Caudate nucleus (tissue), 63 donors: ENCODE measurements at places on chromosomes 5 and 9.

DNA sequence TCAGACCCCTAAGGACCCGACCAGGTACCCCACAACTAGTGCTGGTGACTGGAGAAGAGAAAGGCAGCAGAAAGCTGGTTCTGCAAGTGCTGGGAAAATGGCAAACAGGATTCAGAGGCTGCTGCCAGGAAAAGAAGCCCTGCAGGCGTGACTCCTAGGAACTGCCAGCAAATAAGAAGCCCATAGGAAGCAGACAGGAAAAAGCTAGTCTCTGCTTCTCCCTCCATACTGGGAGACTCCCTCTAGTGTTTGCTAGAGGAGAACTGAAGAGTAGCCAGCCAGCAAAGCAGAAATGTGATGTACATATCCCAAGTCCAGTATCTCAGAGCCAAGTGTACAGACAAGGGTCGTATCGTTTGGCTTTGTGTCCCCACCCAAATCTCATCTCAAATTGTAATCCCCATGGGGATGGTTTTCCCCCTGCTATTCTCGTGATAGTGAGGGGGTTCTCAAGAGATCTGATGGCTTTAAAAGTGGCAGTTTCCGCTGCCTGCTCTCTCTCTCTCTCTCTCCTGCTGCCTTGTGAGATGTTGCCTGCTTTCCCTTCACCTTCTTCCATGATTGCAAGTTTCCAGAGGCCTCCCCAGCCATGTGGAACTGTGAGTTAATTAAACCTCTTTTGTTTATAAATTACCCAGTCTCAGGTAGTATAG, 38.1 kb upstream of the TUSC1 start:
- DNase-seq, result peak; percentile 1

DNA sequence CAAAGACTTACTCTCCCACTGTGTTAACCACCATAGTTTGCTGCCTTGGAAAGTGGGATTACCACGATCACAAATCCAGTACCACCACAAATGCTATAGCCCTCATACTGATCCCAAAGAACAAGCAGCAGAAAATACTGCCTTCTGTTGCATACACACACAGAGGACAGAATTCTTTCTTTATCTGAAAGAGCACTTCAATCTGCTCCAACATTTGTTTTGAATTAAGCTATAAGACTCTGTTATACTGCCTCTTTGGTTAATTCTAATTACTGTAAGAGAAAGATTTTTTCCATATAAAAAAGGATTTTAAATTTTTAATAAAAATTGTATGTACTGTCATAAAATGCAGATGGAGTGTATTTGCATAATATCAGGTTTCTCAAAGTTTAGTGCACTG, 69.8 kb downstream of the YIPF5 start:
- no peak for DNase-seq

DNA sequence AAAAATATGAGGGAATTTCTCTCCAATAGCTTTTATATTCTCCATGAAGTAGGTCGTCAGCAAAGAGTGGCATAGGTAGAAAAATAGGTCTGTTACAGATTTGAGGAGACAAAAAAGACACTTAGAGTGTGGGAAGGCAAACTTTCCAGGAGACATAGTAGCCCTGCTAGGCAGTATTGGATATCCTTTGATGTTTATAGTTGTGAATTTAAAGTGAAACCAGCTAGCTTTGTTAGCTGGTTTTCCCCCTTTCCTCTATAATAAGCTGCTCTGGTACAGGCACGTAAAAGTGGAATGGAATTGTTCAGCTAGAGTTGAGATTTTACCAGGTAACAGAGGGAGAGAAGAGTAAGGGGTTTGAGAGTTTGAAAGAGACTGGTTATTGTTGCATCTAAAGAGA, 17.1 kb upstream of the APC start:
- DNase-seq, result no peak

GRCh38 chr9:93317495-93318094, 133.7 kb downstream of the WNK2 start:
- DNase-seq, result no peak

- DNase-seq, result no peak
Measured at GRCh38 chr5:176846335-176847140, 36.2 kb downstream of the UNC5A start.

DNA sequence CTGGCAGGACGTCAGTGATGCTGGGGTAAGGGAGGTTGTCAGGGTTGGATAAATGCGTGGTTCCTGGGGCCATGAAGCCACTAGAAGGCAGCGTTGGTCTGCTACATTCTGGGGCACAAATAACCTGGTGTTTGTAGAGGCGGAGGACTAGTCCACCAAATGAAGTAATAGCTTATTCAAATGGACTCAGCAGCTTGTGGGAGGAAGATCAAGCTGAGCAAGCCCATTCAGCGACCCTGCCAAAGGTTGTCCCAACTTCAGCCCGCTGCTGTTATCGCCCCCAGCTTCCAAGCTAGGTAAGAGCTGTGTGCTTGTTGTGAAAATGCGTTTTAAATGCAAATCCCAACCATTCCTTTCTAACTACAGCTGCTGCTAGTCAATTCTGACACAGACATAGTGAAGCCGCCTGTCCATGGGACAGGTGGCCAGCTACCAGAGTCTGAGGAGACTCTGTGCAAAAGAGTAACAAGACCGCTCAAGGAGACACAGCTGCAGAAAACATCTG, 7.6 kb upstream of the FAM240B start:
- no peak for DNase-seq

DNA sequence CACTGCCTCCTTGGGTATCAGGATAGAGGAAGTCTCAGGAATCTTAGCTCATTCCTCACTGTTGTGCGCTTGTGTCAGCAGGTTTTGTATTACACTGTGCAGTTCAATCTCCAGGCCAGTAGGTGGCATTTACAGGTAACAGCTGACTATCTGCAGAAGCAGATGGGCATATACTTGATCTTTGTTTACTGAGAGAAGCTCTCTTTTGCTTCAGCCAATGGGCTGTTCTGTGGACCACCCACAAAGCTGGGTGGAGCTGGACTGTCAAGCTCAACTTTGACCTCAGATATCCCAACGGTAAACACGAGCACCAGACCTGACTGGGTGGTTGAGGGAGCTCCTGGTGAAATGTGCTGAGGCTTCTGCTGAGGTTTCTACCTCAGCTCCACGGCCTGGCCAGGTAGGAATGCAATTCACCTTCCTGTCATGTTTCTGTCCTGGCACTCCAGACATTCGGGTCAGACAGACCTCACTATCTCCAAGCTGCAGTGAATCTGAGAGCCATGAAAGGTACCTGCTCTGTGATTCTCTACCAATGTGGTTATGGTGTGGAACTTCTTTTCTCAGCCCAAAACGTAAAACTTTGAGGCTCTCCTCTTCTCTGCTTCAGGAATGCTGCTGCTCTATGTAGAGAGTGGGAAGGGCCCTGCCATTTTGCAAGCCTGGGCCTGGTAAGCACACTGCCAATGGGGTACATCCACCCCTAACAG, 167.9 kb upstream of the ACTBL2 start:
- no peak for DNase-seq

DNA sequence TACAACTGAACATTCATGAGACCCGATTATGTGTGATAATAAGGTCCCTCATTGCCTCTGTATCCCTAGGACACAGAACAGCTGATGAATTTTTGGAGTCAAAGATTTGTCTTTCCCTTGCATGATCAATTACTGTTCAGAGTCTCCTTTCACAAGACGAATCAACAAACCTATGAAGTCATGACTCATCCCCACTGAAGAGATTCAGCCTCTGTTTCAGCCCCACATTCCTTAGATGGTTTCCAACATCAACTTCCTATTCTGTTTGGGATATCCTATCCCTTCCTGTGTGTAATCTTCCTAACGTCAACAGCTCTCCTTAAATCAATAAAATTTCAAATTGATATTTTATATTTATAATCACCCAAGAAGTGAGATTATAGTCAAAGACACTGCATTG, 199.0 kb downstream of the DNAH5 start:
- DNase-seq, result no peak

- no peak for DNase-seq
Measured at GRCh38 chr5:40552981-40553380, 126.7 kb upstream of the PTGER4 start.

DNA sequence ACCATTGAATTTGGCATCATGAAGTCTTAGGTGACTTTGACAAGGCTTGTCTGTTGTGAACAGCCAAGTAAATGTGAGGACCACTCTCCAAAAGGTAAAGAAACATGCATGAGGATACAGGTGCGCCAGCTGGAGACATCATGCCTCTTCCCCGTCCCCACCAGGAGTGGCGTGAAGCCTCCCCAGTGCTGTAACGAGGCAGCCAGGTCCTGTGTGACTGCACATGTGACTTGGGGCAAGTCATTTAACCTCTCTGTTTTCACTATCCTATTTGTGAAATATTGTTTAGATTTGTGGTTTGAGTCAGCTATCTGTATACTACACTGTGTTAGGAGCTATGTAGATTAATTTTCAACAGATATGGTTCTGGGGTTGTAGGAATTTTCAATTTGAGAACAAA, 65.0 kb downstream of the DOCK8 start:
- DNase-seq, result no peak

- no peak for DNase-seq
Measured at GRCh38 chr5:103041071-103041676, 78.8 kb downstream of the GIN1 start.
